NCI-H187 treated with DMSO at 0.1 percent for 48 hours (cell line): ENCODE measurements at places on chromosomes 6 and 20.
A peak's percentile ranks its signal among the peaks of the same experiment; 100 is the strongest.

GRCh38 chr6:119368921-119369320 lies 19.4 kb upstream of the MAN1A1 start:
- no peak for DNase-seq

DNA sequence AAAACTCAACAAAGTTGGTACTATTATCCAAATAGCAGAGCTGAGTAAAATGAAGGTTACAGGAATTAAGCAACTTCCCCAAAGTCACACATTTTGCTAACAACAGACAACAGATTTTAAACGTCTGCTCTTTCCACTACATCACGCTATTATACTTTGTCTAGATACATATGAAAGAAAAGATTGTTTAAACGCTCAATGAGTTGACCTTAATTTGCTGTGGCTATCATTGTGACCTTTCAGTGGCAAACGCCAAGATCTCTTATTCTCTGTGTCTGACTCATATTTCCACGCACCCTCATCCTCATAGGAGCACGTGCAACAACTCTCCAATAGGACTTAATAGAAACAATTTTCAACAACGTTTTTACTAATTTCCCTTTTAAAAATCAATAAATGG lies 540.1 kb downstream of the MAFB start:
- no peak for DNase-seq

GRCh38 chr20:64031822-64032314 lies 4.1 kb upstream of the C20orf204 start:
- DNase-seq, result no peak

DNA sequence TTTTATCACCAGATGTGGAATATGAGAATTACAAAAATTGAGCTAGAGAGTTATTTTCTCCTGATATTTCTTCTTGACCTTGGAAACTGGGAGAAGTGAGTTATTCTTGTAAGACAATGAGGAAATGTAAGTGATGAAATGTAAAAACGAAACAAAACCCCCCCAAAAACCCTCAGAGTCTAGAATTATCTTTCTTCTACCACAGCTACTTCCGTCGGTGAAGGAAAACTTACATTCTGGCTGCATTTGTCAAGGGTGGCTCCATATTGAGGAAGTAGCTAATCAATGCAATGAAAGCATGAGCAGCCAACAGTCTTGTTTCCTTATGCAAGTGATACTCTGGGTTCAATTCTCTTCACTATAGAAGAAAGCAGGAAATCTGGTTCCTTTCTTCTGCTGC lies 661.7 kb upstream of the CITED2 start:
- no peak for DNase-seq

DNA sequence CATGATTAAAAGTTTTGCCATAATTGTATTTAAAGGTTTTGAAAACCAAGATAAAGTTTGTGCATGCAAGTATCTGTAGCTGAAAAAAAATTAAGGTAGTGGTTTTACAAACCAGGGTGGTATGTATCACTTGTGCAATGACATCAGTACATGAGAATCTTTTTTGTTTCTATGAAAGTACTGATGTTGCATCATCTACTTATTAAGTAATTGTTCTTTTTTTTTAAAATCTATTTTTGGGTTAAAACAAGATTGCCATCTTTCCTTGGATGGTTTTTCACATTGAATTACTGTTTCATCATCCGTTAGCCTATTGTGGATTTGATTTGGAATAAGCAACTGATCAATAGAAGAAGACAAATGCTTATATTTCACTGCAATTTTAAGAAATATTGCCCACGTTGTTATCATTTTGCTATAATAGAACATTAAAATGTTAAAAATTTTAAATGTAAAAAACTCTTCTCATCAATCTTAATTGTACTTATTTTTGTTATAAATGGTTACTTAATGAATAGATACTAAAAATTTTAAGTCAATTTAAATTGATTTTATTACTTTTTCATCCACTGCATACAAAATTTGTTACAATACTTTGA lies 39.8 kb upstream of the TAGAP start:
- no peak for DNase-seq

- DNase-seq, result no peak
Observed at GRCh38 chr20:47029845-47030244, 135.2 kb downstream of the EYA2 start.

DNA sequence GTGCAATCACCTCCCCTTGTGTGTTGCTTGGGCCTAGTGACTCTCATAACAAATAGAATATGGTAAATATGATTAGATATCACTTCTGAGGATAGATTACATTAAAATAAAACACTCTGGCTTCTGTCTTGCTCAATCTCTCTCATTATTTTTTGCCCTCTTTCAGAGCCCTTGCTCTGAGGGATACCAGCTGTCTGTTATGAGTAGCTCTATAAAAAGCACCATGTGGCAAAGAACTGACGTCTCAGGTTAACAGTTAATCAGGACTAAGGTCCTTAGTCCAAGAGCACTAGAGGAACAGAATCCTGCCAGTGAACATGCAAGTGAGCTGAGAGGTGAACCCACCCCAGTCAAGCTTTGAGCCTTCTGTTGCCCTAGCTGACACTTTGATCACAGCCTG lies 402.2 kb upstream of the HTR1E start:
- DNase-seq, result no peak

DNA sequence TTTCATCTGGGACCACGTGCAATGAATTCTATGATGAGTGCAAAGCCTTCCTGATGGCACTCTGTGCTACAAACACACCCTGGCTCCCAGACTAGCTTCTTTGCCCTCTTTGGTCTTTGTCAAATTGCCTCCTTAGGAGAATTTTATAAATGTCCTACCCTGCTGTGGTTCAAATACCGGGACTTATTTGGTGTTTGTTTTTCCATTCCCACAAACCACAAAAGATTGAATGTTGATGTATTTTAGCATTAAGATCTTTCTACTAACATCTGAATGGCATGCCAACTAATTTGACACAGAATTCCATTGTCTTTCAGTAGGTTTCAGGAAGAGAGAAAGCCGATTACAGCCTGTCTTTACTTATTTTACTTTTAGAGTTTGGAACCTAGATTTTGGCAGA lies 424.2 kb upstream of the SLC35B3 start:
- no peak for DNase-seq

DNA sequence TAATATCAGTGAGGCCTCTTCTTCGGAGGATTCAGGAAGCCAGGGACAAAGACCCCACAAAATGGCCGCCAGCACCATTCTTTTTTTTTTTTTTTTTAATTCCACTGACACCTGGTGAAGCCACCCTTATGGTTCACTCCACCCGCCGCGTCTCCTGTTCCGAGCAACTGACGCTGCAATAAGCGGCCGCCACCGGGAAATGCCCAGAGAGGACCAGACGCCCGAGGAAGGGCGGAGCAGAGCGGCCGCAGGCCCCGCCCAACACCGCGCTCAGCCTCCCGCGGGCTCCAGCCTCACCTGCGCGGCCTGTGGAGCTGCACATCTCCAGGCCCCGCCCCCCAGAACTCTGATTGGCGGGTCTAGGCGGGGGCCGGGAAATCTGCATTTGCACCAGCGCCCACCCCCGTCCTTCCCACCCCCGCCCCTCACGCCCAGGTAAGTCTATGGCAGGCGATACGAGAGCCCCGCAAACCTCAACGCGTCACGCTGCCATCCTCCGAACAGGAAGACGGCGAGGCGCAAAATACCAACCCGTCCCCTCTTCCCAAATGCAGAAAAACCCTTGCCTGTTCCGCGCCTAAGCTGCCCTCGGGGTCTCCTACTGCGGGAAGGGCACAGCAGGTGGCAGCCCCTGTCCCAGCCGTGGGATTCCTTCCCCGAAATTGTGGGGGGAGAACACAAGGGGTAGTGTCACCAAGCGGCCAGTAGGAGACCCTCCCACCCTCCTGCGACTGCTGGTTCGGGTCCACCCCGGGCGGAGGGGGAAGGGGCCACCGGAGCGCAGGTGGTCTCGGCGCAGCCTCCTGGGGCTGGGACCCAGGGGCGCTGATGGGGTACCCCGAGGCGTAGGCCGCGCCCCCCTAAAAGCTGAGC lies 960 bp downstream of the ATP9A start:
- peak; percentile 68 for DNase-seq

DNA sequence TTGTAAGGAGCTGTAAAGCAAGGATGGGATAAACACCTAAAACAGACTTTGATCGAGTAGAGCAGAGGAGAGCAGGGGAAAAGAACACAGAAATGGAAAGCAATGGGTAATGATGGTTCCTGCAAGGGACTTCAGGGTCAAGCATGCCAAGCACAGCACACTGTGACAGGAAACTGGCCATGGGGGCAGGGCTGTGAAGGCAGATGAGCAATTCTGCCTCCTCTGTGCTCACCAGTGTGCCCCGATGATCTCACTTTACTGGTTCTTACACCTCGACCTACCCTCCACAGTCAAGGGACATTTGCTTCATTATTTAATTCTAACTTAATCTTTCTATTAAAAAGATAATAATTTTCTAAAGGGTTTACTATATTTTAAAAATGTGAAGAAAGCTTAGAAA lies 21.6 kb upstream of the MYB start:
- DNase-seq, result no peak

GRCh38 chr6:158191761-158192160 lies 23.6 kb downstream of the GTF2H5 start:
- DNase-seq, result no peak

DNA sequence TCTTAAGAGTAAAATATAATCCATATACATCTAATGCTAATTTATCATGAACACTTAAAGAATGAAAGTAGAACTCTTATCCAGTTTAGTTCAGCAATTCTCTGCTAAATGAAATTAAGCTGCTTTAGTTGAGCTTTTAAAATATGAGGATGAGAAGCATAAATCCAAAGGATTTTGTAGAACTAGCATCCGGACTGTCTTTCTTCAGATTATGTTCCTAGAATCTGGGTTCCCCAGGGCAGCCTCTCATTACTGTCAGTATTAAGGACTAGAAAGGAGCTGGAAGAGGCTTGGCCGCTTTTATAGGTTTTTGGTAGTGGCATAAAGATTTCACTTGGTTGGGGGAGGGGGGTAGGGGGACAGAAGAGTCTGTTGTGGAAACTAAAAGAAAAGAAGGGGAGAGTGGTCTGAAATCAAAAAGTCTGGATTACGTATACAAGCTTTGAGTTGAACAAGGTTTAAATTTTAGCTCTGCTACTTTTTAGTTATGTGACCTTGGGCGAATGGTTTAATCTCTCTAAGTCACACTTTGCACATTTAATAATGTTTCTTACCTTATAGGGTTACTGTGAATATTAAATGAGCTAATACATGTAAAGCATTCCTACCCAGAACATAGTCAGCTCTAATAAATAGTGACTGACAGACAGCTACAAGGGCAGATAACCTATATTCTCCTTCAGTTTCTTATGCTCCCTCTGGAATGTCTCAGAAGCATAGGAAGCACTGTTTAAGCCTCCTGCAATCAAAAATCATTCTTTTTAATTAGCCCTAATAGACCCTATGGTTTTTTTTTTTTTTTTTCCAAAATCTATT lies 3.7 kb downstream of the SGK1 start:
- no peak for DNase-seq

DNA sequence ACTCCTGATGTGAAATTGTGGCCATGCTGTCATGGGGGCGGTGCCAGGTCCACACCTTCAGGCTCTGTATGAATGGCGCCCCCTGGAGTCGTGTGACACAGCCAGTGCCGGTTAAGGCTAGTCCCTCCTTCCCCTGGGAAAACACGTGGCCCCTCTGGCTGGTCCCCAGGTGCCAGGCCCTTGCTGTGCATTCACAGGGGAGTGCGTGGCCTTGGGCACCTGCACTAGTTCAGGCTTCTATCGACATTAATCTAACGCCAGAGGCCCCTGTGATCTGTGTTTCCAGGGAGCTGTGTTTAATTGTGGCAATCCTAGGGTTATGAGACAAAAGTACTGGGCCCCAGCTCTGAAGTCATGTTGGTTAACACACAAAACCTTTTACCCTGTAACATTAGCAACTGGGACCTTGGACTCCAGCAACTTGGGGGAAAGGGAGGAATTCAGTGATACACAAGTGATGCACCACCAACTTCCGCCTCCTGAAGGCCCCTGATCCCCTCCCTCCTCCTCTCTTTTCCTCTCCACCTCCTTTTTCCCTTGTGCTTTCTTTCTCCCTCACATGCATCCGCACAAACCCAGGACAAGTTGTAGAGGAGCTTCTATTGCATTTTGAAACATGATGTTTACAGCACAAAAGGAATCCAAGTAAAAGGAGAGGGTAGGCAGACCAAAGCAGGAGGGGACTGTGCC lies 74.0 kb downstream of the SSR1 start:
- peak; percentile 44 for DNase-seq

DNA sequence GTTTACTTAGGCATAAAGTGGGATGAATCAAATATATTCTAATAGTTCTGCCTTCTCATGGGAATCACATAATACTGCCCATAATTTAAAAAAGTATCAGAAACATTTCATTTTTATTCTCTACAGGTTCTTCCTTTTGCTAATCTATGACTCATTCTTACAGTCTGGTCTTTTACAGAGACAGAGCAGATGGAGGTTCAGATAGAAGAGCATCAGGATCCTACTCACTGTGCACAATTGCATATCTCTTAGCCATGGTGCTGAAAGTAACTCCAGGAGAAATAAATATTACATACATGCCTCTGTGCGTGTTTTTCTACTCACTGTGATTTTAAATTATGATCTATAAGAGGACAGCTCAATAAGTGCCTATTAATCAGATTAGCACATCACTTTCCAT lies 16.3 kb upstream of the OR2B6 start:
- no peak for DNase-seq

- DNase-seq, result no peak
Observed at GRCh38 chr6:5510331-5511133, 249.2 kb downstream of the FARS2 start.

DNA sequence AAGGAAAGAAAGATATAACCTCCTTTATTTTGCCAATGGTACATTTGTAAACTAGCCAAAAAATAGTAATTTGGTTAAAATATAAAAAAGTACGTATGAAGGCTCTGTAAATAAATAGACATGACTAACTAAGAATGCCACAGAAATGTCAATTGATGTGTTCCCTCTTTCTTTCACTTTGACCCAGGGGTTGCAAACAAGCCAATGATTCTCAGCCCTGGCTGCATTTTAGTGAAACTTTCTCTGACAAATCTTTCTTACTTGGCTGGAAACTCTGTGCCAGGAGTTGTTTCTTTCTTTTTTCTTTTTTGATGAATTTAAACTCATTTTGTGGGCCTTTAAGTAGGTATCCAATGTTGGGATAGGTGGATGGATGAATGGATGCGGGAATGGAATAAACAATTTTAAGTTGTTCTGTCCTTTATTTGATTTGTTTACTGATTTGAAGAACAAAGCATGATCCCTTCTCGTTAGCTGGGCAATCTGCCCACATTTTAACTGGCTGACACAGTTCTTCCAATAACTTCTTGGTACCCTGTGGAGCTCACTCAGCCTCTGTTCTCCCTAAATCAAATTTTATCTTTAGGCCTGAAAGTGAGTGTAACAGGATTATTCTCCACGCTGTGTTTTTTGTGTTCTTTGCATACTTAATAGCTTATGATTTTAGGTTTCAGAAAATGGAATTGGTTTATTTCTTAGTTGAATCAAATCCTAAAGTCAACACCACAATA lies 58.6 kb upstream of the GCLC start:
- DNase-seq, result no peak
